Thyroid gland (tissue), 4 donors: ENCODE measurements at places on chromosomes 5 and 9. TPM values are rescaled to one million over a fixed set of nuclear protein-coding genes. Genes with fewer than 3 reads are reported as not detected.

GRCh38 chr9:16090907-16091629, 538.2 kb downstream of the CCDC171 start:
- no peak for DNase-seq
- no peaks in the 10 kb centered on the region for H3K4me1 ChIP-seq
- no peaks in the 10 kb centered on the region for H3K36me3 ChIP-seq
- no peak overlapping the region for H3K27ac ChIP-seq
- H3K27me3 ChIP-seq, result no peaks in the 10 kb centered on the region

GRCh38 chr5:132215329-132215728, 12.3 kb downstream of the P4HA2 start:
- H3K27ac ChIP-seq, result no peak overlapping the region
- H3K27me3 ChIP-seq, result no peaks in the 10 kb centered on the region
- H3K4me3 ChIP-seq, result no peak overlapping the region
- peaks cover 13% of the 10 kb centered on the region for H3K36me3 ChIP-seq
- peaks cover 10% of the 10 kb centered on the region for H3K4me1 ChIP-seq

DNA sequence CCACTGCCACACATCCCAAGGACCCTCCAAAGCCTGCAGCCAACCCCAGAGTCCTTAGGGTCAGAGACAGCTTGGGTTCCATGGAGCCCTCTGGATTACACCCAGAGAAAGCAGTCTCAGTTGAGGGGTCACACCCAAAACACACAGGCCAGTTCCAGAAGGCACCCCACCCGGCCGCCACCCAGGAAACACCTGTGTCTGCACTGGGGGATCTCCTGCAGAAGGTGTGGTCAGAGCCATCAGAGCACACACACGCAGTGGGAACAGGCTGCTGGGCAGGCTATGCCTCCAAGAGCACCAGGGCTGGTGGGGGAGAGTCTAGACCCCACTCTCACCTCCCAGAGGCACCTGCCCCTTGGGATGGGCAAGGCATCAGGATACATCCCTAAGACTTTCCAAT, 27.3 kb downstream of the NIPAL4 start:
- H3K27me3 ChIP-seq, result no peaks in the 10 kb centered on the region
- no peak for DNase-seq
- no peak overlapping the region for H3K4me3 ChIP-seq
- peaks cover 7% of the 10 kb centered on the region for H3K36me3 ChIP-seq
- H3K27ac ChIP-seq, result no peak overlapping the region
- H3K4me1 ChIP-seq, result no peaks in the 10 kb centered on the region

DNA sequence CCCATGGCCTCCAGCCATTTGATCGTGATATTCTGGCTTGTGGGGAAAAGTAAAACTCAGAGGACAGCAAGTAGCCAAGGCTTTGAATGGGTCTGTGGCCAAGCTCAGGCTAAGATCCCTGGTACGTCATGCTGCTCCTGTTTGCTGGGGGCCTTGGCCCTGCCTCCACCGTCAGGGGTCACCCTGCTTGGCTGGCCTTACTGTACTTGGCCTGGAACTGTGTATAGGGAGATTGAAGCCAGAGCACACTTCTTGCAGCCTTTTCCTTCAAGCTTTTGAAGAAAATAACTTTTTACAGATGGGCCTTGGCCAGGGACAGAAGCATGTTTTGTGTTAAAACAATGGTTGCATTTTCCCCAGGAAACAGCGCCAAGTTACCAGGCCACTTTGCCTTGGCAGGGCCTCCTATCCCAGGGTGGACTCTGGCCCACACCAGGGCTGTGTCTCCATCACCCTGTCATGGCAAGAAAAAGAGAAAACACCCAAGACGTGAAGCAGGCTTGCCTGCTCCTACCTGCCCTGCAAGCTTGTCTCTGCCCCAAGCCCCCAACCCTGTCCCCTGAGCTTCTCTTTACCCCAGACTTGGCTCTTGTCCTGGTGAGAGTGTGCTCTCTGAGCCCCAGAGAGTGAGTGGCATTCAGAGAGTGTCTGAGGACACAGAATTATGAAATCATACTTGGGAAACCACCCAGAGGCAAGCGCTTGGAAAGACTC, 286.9 kb downstream of the GADD45G start:
- peaks cover 10% of the 10 kb centered on the region for H3K4me1 ChIP-seq
- no peaks in the 10 kb centered on the region for H3K36me3 ChIP-seq
- no peak overlapping the region for H3K27ac ChIP-seq
- DNase-seq, result no peak

DNA sequence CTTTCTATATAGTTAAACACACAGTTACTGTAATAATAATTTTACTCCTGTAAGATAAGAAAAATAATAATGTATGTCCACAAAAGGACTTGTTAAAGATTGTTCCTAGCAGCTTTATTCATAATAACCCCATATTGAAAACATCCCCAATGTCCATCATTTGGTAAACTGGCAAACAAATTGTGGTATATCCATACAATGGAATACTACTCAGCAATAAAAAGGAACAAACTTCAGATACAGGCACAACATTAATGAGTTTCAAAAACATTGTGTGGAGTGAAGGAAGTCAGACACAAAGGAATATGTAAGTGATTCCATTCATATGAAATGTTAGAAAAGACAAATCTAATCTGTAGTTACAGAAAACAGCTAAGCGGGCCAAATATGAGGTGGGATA, 1.9 kb upstream of the MEGF10 start:
- no peak for DNase-seq
- H3K36me3 ChIP-seq, result no peaks in the 10 kb centered on the region
- H3K27ac ChIP-seq, result no peak overlapping the region
- H3K4me3 ChIP-seq, result no peak overlapping the region
- no peaks in the 10 kb centered on the region for H3K27me3 ChIP-seq

The SOHLH1 gene
- not detected for total RNA-seq

GRCh38 chr5:115571441-115571878, 26.9 kb upstream of the FEM1C start:
- no peaks in the 10 kb centered on the region for H3K4me1 ChIP-seq
- no peak overlapping the region for H3K4me3 ChIP-seq
- no peak overlapping the region for H3K27ac ChIP-seq
- H3K36me3 ChIP-seq, result no peaks in the 10 kb centered on the region

DNA sequence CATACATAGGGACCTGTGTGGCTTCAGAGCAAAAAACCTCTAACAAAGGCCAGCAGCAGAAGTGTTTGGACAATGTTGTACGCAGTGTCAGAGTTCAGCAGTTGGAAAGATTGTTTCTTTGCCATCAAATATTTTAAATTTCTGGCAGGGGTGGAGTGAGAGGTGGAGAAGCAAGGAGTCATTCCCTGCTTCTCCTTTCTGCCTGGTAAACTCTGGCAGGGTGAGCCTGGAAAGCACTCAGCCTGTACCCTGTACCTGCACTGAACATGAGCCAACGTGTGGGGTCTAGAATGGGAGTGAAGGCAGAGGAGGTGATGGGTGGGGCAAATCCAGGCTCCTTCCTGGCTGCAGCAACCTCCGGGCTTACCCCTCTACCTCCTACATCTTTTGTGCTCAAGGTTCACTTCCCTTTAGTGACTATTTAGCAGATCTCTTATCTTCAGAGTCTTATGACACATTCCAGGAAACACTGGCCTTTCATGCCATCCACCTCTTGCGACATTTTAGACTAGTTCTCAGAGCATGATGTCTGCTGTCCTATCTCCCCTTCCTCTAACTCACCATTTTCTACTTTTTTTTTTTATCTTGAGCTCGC, 445.0 kb upstream of the PIK3R1 start:
- DNase-seq, result peak; percentile 35
- peaks cover 13% of the 10 kb centered on the region for H3K4me1 ChIP-seq
- peak overlapping the region; percentile 24 for H3K27ac ChIP-seq
- H3K36me3 ChIP-seq, result no peaks in the 10 kb centered on the region

DNA sequence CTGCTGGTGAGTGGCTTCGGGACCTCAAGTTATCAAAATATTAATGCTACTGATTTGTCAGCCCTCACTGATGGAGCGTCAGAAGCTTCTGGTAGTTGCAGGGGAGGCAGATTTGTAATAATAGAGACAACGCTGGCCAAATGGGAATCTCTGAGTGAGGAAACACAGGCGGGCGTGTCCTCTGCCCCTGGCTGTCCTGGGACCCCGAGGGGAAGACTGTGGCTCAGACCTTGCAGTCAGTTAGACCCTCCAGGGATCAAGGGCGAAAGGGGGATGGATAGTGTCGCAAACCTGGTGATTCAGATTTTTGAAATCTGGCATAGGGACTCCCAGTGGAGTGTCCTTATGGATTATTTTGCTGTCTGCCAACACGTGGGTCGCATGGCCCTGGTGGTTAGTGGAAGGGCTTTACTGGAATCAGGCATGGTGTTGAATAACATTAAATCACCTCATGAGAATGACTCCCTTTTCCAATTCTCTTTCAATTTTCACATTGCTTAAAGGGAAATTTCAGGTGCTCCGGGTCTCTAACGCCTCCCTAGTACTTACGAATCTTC, 35.1 kb upstream of the NTNG2 start:
- no peak overlapping the region for H3K4me3 ChIP-seq
- H3K36me3 ChIP-seq, result no peaks in the 10 kb centered on the region
- H3K27ac ChIP-seq, result no peak overlapping the region
- peaks cover 4% of the 10 kb centered on the region for H3K4me1 ChIP-seq
- DNase-seq, result no peak

DNA sequence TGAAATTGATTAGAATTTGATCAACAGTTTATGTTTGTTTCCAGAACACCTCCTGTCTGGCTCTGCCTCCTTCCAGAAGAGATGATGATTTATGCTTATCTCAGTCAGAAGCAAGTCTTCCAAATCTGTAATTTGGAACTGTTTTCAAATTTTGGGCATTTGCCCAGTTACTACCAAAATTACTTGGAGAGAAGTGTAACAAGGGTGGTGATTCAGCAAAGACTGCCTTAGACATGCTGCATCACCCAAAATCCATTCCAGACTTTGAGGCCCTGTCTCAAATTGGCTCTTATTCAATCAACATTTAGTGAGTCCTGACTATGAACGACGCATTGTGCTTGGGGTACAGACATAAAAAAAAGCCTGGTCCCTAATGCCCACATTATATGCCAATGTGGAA, 89.4 kb downstream of the SH3TC2 start:
- DNase-seq, result no peak
- no peaks in the 10 kb centered on the region for H3K36me3 ChIP-seq
- no peak overlapping the region for H3K4me3 ChIP-seq
- peaks cover 16% of the 10 kb centered on the region for H3K4me1 ChIP-seq
- H3K27me3 ChIP-seq, result no peaks in the 10 kb centered on the region

DNA sequence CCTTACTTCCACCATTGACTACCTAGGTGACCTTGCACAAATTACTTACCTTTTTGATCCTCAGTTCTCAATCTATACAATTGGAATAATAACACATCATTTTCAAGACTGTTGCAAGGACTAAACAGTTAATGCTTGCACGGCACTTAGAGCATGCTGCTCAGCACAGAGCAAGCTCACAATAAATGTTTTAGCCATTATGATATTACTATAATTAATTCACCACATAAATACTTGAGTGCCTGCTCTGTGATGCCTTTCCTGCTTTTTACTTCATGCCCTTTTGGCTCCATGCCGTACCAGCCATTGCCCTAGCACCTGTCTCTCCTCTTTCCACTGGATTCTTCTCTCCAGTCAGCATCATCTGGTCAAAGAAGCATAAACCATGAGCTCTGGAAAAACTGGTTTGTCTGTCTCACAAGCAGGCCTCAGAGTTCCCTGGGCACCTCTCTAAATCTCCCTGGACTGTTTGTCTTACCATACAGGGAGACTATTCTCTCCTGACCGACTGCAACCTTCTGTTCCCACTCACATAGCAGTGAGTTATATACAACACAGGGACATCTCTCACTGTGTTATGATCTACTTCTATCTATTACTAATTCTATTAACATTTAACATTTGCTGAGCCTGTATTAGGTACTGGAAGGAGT, 260.4 kb upstream of the ADRA1B start:
- H3K4me1 ChIP-seq, result no peaks in the 10 kb centered on the region
- no peaks in the 10 kb centered on the region for H3K36me3 ChIP-seq
- no peak overlapping the region for H3K4me3 ChIP-seq
- no peak overlapping the region for H3K27ac ChIP-seq
- peak; percentile 17 for DNase-seq

DNA sequence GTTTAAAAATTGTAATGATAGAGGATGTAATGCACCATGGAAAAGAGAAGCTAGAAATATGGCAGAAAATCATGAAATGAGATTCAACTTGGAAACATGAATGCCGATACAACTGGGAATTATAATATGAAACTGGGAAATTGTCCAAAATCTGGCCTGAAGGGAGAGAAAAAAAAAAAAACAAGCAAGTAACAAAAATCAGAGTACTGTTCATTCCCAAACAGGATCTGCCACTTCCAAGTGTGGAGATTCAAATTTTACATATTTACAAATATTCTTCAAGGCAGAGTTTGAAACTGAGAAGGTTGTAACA, 56.6 kb upstream of the MOCS2 start:
- no peak overlapping the region for H3K27ac ChIP-seq
- H3K27me3 ChIP-seq, result no peaks in the 10 kb centered on the region
- no peak overlapping the region for H3K4me3 ChIP-seq
- H3K4me1 ChIP-seq, result peaks cover 13% of the 10 kb centered on the region
- DNase-seq, result no peak
- H3K36me3 ChIP-seq, result no peaks in the 10 kb centered on the region

DNA sequence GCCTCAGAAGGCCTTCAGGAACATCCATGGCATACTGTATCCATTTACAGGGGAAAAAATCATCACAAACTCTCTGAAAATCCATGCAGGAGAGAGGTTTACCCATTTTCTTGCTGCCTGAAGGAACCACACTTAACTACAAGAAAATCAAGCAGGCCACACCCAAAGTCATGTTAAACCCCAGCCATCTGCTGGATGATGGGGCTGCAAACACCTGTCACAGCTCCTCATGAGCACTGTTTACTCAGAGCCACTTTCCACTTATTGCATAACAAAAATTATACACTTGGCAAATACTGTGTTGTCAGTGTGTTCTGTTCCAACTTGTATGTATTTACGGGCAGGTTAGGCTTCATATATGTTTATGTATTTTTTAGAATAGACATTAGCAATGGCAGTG, 35.8 kb downstream of the PPIC start:
- no peak overlapping the region for H3K4me3 ChIP-seq

The FOXI1 gene
- not detected for total RNA-seq

DNA sequence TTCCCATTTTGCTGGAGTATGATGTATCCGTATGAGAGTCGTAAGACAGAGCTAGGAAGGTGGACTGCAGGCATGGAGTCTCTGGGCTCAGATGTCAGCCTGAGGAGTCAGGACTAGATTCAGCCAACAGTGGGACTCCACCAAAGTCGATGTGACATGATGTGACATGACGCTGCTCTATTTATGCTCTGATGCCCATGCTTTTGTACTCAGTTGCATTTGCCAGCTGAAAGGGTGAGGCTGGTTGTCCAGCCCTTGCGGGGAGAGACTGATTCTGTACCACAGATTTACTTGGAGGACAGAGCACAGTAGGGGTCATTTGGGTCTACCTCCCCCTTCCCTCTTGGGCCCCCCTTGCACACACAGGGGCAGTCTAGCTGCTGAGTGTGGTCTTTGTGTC, 88.5 kb upstream of the ATG10 start:
- no peaks in the 10 kb centered on the region for H3K4me1 ChIP-seq
- no peaks in the 10 kb centered on the region for H3K27me3 ChIP-seq
- H3K27ac ChIP-seq, result no peak overlapping the region
- no peaks in the 10 kb centered on the region for H3K36me3 ChIP-seq
- no peak overlapping the region for H3K4me3 ChIP-seq
- no peak for DNase-seq

The TMEM215 gene
- not detected for total RNA-seq

GRCh38 chr9:89993678-89994630, 389.1 kb downstream of the GADD45G start:
- H3K4me1 ChIP-seq, result peaks cover 4% of the 10 kb centered on the region
- no peak for DNase-seq
- H3K4me3 ChIP-seq, result no peak overlapping the region
- H3K27me3 ChIP-seq, result no peaks in the 10 kb centered on the region
- H3K27ac ChIP-seq, result no peak overlapping the region
